ENCODE measurements at places on chromosomes 12 and 14.

- no peaks in the 10 kb centered on the region for H3K4me1 ChIP-seq
- no peak overlapping the region for H3K4me3 ChIP-seq
- H3K27ac ChIP-seq, result no peak overlapping the region
- no peak for DNase-seq
- H3K36me3 ChIP-seq, result no peaks in the 10 kb centered on the region
Measured at GRCh38 chr12:22821985-22822384, 197.0 kb downstream of the ETNK1 start.

DNA sequence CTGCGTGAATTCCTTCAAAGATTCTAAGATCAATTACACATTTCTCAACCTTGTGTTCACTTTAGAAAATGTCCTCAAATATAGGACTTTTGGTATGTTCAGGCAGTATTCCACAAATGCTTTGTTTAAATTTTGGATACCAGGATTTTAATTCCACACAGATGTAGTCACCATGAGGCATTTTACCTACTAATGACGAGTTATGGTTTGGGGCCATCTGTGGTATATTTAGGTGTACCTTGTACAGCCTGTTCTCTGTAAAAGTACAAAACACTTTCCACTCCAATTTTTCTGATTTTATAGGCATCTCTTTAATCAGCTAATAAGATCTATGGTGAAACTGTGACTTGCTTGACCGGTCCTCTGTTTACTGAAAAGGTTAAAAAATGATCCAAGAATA lies 275.7 kb upstream of the PRICKLE1 start:
- no peak for DNase-seq
- H3K4me3 ChIP-seq, result no peak overlapping the region
- H3K36me3 ChIP-seq, result no peaks in the 10 kb centered on the region
- no peaks in the 10 kb centered on the region for H3K27me3 ChIP-seq
- no peak overlapping the region for H3K27ac ChIP-seq
- H3K4me1 ChIP-seq, result no peaks in the 10 kb centered on the region

- DNase-seq, result no peak
- peak overlapping the region; percentile 54 for H3K27ac ChIP-seq
- no peaks in the 10 kb centered on the region for H3K27me3 ChIP-seq
- peaks cover 34% of the 10 kb centered on the region for H3K4me1 ChIP-seq
Measured at GRCh38 chr14:24110060-24110459, 4.5 kb upstream of the DCAF11 start.

DNA sequence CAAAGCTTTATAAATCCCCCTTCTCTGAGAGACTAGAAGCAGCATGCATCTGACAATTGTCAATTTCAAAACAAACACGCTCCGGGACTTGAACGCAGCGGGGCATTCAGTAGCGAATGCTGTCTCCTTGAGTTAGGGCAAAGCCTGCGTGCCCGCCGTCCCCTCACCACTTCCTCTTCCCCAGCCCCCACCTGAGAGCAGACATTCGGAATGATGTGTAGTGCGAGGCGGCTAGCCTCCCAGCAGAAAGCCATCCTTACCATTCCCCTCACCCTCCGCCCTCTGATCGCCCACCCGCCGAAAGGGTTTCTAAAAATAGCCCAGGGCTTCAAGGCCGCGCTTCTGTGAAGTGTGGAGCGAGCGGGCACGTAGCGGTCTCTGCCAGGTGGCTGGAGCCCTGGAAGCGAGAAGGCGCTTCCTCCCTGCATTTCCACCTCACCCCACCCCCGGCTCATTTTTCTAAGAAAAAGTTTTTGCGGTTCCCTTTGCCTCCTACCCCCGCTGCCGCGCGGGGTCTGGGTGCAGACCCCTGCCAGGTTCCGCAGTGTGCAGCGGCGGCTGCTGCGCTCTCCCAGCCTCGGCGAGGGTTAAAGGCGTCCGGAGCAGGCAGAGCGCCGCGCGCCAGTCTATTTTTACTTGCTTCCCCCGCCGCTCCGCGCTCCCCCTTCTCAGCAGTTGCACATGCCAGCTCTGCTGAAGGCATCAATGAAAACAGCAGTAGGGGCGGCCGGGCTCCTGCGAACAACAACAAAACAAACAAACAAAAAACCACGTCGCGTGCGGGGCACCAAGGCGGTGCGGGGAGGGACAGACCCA lies 2.2 kb downstream of the PRMT8 start:
- peaks cover 40% of the 10 kb centered on the region for H3K4me1 ChIP-seq
- no peak overlapping the region for H3K4me3 ChIP-seq
- DNase-seq, result no peak
- no peaks in the 10 kb centered on the region for H3K36me3 ChIP-seq
- H3K27me3 ChIP-seq, result no peaks in the 10 kb centered on the region

GRCh38 chr14:103019826-103020225 lies 37.5 kb downstream of the CDC42BPB start:
- H3K4me3 ChIP-seq, result no peak overlapping the region
- DNase-seq, result no peak
- H3K27ac ChIP-seq, result no peak overlapping the region
- peaks cover 31% of the 10 kb centered on the region for H3K4me1 ChIP-seq
- no peaks in the 10 kb centered on the region for H3K27me3 ChIP-seq

- no peak overlapping the region for H3K27ac ChIP-seq
- H3K4me1 ChIP-seq, result no peaks in the 10 kb centered on the region
- DNase-seq, result no peak
- H3K4me3 ChIP-seq, result no peak overlapping the region
- H3K27me3 ChIP-seq, result no peaks in the 10 kb centered on the region
Measured at GRCh38 chr14:53541411-53541810, 388.3 kb upstream of the DDHD1 start.

GRCh38 chr12:116551952-116552772 lies 7.0 kb upstream of the MAP1LC3B2 start:
- H3K27me3 ChIP-seq, result no peaks in the 10 kb centered on the region
- H3K36me3 ChIP-seq, result no peaks in the 10 kb centered on the region
- H3K27ac ChIP-seq, result no peak overlapping the region
- no peaks in the 10 kb centered on the region for H3K4me1 ChIP-seq

DNA sequence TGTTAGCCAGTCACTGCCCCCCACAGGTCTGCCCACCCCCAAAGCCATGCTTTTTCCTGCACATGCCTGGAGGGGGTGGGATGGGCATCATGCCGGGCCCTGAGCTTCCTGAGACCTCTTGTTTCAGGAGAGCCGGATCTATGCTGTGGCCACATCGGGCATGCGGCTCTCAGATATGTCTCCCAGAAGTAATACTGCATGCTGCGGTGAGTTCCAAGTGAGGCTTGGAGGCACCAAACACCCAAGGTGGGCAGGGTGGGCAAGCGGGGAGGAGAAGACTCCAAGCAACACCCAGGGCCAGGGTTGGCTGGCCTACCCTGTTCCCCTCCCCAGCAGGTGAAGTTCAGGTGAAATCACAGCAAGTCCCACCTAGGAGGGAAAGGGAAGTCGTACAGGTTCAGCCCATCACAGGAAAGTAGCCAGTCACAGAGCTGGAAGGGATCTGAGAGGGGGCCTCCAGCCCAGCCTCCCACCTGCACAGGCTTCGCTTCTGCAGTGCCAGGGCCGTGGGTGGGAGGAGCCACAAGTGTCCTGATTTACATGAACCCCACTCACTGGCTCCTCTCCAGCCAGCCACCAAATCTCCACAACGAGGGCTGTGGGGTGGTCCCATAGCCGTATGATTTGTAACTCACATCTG lies 30.9 kb downstream of the PIGH start:
- no peak overlapping the region for H3K4me3 ChIP-seq
- H3K27ac ChIP-seq, result no peak overlapping the region
- no peaks in the 10 kb centered on the region for H3K27me3 ChIP-seq
- H3K36me3 ChIP-seq, result no peaks in the 10 kb centered on the region
- no peak for DNase-seq
- H3K4me1 ChIP-seq, result peaks cover 18% of the 10 kb centered on the region

DNA sequence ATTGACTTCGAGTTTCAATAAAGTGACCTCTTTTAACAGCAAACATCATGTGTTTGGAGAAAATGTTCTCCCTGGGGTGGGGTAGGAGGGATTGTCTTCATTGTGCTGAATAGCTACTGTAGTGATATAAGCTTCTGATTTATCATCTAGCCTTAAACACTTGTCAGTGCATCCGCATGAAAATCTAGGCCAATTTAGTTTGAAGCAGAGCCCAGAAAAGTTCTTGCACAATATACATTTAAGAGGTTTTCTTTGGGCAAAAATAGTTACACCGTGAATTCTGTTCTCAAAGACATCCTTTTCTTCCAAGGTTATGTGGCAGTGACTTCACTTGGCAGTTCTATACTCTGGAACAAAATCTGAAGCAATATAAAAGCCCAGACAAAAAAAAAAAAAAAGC lies 136.0 kb upstream of the IFNG-AS1 start:
- no peak overlapping the region for H3K27ac ChIP-seq
- no peaks in the 10 kb centered on the region for H3K4me1 ChIP-seq
- H3K4me3 ChIP-seq, result no peak overlapping the region
- no peaks in the 10 kb centered on the region for H3K27me3 ChIP-seq
- no peaks in the 10 kb centered on the region for H3K36me3 ChIP-seq

DNA sequence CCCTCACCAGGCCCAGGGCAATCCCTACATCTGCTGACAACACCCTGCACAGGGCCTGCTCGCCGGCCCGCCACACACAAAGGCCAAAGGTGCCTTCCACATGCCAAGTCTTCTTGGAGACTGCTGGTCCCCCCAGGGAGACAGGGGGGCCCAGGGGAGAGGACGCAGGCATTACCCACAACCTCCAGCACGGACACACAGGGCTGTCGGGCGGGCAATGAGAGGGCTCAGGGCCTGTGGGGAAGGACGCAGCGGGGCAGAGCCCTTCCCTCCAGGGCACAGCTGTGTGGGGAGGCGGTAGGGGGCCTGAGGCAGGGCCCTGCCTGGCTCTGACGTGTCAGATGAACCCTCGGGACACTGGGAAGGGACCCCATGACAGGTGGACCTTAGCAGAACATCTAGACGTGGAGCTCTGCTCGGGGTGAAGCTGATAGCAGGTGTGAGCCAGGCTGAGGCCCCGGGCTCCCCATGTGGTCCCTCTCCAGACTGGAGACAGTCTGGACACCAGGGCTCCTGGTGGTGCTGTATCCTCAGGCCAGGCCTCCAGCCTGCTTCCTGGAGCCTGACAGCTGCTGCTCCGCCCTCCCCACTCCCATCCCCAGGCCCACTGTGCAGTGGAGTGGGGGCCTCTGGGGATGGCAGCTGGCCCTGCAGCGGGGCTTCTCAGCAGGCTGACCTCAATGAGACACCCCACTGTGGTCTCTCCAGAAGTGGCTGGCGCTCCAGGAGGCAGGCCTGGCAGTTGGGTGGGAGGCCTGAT lies 31.6 kb upstream of the NUDT14 start:
- no peaks in the 10 kb centered on the region for H3K4me1 ChIP-seq
- no peaks in the 10 kb centered on the region for H3K27me3 ChIP-seq
- peaks cover 3% of the 10 kb centered on the region for H3K36me3 ChIP-seq
- DNase-seq, result no peak

DNA sequence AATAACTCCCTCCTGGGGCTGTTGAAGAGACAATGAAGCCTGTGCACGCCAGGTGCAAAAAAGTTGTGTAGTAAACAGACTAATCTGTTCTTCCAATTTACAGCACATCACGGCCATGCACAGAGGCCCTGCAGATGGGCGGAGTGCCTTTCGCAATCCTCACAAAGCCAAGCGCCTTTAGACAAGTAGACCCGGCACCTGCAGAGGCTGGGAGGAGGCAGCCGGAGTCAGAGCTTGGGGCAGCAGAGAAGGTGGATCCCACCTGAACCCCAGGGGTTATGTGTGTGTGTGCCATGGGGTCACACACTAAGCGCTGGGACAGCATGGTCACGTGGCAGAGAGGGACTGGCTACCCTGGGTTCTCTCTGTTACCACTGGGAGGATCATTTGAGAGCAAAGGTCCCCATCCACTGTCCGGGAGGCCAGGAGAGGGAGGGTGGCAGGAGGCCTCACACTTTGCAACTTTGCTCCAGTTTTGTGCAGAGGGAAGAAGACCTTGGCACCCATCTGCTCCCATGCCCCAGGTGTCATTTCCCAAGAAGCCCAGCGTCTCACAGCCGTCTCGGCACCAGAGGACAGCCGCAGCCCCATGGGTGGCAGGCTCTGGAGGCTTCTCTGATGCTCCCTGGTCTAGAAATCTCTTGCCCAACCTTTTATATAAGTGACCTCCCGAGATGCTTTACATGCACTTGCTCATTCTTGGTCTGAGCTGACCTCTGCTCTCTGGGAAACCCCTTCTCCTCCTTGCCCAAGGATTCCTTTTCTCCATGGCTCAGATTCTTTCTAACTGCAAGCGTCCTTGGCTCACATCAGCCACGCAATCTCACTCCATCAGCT lies 80.0 kb upstream of the DICER1 start:
- no peaks in the 10 kb centered on the region for H3K27me3 ChIP-seq
- no peaks in the 10 kb centered on the region for H3K36me3 ChIP-seq
- peaks cover 86% of the 10 kb centered on the region for H3K4me1 ChIP-seq
- H3K27ac ChIP-seq, result no peak overlapping the region
- H3K4me3 ChIP-seq, result no peak overlapping the region

GRCh38 chr14:45651890-45652289 lies 398.9 kb upstream of the MIS18BP1 start:
- no peaks in the 10 kb centered on the region for H3K4me1 ChIP-seq
- no peaks in the 10 kb centered on the region for H3K27me3 ChIP-seq
- no peak for DNase-seq
- H3K36me3 ChIP-seq, result no peaks in the 10 kb centered on the region
- no peak overlapping the region for H3K27ac ChIP-seq

- H3K27me3 ChIP-seq, result no peaks in the 10 kb centered on the region
- DNase-seq, result no peak
- no peak overlapping the region for H3K4me3 ChIP-seq
- no peak overlapping the region for H3K27ac ChIP-seq
- H3K36me3 ChIP-seq, result no peaks in the 10 kb centered on the region
Measured at GRCh38 chr12:4939418-4940023, 29.8 kb downstream of the KCNA1 start.

GRCh38 chr12:69046363-69046762 lies 113.4 kb upstream of the CPM start:
- H3K36me3 ChIP-seq, result no peaks in the 10 kb centered on the region
- H3K27me3 ChIP-seq, result no peaks in the 10 kb centered on the region
- DNase-seq, result no peak
- no peak overlapping the region for H3K4me3 ChIP-seq

DNA sequence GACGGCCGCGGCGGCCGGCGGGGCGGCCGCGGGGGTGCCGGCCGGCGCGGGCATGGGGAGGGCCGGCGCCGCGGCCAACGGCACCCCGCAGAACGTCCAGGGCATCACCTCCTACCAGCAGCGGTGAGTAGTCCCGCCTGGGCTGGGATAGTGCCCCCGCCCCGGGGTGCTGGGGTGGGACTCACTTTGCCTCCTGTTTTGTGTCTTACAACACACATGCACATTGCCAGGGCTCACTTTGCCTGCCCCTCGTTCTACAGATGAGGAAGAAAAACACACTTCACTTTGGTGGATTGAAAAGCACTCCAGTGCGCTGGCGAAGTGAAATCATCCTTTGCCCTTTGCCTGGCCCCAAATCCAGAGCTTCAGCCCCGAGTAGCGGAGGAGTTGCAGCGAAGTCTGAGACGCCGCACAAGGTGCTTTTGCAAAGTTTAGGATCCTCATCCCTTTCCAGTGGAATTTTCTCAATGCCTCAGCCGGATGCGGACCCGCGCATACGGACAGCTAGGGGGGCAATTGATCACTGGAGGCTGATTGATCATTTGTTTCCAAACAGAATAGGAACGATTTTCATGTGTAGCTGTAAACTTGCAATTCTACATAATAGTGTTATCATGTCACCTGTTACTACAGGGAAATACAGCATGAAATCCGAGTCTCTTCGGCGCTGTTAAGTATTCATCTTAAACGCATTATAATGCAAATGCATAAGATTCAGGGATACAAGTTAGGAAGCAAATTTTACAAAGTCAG lies 3.6 kb upstream of the NPAS3 start:
- no peak overlapping the region for H3K27ac ChIP-seq
- peaks cover 38% of the 10 kb centered on the region for H3K4me1 ChIP-seq
- H3K4me3 ChIP-seq, result no peak overlapping the region
- H3K27me3 ChIP-seq, result peaks cover 29% of the 10 kb centered on the region

- no peak overlapping the region for H3K4me3 ChIP-seq
- H3K27me3 ChIP-seq, result no peaks in the 10 kb centered on the region
- H3K4me1 ChIP-seq, result peaks cover 4% of the 10 kb centered on the region
- DNase-seq, result no peak
Measured at GRCh38 chr12:31859232-31859977, 99.8 kb upstream of the RESF1 start.
